ENCODE measurements at places on chromosomes 4 and X.

GRCh38 chrX:148755111-148755510, 254.7 kb downstream of the AFF2 start:
- DNase-seq, result no peak

DNA sequence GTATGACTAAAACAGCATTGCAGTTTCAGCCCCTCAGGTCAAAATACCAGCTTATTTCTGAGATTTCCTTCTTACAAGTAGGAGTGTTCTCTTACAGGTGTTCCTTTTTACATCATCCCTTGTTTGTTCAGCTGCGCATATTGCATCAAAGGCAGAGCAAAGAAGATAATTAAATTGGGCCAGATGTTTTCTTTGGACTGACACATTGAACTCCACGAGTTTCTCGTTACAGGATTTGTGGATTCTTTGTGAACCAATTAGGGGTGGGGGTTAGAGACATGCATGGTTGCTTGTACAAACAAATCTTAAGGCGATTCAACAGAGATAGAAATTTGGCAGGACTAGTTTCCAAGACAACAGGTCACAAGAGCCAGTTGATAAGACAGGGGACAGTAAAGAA, 95.7 kb downstream of the SPANXN4 start:
- no peak for DNase-seq

DNA sequence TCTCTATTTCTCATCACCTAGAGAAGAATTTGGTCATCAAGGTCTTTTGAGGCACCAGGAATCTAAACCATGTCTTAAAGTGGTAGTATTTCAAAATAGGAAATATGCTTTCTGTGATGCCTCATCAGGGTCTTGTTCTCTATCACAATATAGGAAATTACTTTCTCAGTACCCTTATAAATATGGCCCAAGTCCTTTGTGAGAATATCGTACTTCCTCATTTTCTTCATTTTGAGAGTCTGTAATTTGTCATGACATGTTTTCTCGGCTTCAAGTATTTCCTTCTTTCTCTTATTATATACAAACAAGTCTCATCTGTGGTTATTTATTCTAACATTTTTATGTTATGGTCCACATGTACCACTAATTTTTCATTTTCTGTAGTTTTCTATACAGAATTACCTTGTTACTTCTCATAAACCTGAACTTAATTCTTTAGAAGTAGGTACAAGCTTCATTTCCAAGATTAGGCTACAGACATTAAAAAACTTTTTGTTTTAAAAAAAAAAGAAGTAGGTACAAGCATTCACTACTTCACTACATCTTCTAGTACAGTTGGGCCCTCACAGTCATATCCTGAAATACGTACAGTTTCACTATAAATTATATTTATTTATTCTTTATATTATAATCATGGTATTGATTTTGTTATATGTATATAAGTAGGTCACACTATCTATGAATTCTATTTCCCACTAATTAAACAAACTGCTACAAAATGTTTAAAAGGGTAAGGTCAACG, 54.4 kb downstream of the KLHL13 start:
- DNase-seq, result no peak

DNA sequence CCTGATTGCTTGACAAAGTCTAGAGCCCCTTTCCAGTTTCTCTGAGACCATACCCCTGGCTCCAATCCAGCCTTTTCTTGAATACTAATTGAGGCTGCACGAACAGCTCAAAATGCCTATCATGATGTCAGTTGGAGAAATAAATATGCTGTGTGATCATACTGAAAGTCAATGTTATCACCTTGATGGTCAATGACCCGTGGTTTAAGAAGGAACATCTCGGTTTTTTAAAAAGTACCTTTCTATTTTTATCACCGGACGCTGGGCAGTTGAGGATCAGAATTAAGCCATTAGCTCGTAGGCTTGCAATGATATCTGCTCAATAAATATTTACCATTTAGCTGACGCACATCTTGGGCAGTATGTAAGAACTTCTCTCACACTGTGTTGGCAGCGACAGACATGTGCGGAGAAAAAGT, 852 bp upstream of the WDR44 start:
- no peak for DNase-seq

- DNase-seq, result no peak
These were observed 5.0 kb upstream of the RNF175 start for GRCh38 chr4:153764601-153765368.

DNA sequence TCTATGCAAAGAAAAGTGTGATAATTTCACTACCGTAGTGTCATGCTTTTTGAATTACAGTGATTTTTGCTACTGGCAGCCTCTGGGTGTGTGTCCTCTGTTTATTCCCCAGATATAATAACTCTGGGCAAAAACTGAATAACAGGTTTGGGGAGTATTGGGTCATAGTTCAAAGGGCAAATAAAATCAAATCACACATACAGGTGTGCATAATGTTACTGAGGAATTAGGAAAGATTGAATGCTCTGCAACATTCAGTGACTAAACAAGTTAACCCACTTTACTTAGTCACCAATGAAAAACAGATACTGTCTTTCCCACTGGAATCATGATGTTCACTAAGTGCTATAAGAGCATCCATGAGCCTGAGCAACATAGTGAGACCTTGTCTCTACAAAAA, 224.3 kb downstream of the OPHN1 start:
- DNase-seq, result no peak

- no peak for DNase-seq
These were observed 24.7 kb downstream of the TECRL start for GRCh38 chr4:64384237-64385203.

- no peak for DNase-seq
These were observed 16.8 kb upstream of the RAB40A start for GRCh38 chrX:103536071-103536470.

GRCh38 chr4:149136951-149137620, 678.6 kb downstream of the IQCM start:
- DNase-seq, result no peak

GRCh38 chr4:163587867-163588266, 93.4 kb downstream of the TMA16 start:
- no peak for DNase-seq

DNA sequence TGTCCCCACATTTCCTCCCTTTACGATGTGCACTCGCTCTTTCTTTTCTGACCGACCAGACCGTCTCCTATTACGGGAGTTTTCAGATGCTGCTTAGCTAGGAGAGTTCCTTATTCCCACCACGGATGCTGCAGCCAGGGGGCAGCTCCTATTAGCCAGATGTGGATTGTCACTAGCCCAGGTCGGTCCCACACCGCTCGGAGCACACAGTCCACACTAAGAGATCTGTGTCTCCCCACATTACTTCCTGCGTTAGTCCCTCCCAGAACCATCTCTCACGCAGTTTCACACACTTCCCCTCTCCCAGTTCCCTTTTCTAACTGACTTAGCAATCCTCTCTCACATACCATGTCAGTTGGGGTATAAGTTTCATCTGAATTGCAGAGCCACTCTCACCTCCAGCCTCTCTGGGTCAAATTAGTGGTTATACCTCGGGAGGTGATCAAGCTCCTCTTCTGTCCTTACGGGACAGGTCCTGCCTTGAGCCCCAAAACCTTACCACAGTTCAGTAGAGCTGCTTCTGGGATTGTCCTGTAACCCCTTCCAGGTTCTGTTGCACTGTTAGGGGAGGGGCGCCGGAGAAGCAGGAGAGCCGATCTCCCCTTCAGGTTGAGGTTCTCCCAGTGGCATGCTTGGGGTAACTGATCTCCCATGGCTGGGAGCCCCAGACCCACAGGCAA, 28.2 kb downstream of the SULT1E1 start:
- no peak for DNase-seq

DNA sequence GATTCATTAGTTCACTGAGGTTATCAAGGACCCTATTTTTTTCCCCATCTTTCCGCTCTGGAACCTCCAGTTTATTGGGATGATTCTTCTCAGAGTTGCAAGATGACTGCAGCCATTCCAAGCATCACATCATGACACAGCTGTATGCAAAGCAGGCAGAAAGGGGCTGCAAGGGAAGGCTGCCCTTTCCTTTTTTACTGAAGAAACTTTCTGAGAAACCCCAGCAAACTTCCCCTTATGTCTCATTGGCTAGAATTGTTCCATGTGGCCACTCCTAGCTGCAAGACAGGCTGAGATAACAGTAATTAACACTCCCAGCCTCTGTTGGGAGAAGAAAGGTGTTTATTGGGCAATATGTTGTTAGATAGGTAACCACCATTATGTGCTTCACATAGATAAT, 102.6 kb downstream of the SATL1 start:
- DNase-seq, result no peak

DNA sequence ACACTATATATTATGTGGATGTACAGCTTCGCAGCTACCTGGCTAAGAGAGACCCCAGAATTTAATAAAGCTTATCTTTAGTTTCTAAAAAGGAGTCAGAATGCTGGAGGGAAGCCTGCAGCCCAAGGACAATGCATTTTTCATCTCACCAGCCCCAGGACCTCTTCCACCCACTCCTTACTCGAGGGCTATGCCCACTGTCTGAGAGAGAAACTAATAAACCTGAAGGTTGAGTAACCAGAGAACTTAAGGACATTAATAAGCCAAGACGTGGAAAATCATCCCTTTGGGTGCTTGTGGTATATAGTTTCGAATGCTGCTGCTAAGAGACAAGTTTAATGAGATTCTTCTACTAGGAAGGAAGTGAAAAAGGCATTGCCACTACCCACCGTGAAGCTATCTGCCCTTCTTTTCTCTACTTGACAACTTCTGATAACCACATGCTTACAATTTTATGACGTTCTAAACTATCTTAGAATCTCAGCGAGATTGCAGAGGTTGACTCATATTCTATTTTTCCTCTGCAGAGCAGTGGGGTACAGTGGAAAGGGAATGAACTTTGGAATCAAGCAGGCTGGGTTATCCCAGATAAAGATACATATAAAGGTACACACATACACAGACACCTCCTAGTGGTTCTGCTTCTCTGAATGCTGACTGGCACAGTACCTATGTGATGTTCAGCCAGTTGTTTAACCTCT, 3.3 kb downstream of the RELL1 start:
- DNase-seq, result no peak

DNA sequence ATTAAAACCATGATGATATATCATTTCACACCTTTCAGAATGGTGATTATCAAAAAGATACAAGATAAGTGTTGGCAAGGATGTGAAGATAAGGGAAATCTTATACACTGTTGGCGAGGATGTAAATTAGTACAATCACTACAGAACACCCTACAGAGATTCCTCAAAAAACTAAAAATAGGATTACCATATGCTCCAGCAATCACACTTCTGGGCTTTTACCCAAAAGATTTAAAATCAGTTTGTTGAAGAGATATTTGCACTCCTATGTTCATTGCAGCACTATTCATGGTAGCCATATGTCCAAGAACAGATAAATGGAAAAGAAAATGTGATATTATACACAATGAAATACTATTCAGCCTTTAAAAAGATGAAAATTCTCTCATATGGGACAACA, 240.4 kb downstream of the GABRG1 start:
- DNase-seq, result no peak

DNA sequence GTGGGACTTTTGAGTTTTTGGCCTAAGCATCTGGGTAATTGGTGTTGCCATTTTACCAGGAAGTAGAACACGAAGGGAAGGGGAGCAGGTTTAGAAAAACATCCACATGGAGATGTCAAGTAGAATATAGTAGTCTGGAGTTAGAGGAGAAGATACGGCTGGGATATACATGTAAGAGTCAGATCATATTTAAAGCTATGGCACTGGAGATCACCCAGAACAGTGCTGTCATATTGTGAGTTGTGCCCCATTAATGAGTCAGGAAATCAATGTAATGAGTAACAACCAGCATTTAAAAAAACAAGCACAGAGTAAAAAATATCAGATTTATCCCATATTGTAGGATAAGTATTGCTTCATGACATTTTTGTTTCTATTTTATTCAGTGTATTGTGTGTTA, 4.2 kb downstream of the GSTCD start:
- no peak for DNase-seq

GRCh38 chrX:129697204-129697829, 41.5 kb upstream of the XPNPEP2 start:
- no peak for DNase-seq

Data from NT2/D1 (cell line).